ENCODE measurements at places on chromosomes 2 and 18.

DNA sequence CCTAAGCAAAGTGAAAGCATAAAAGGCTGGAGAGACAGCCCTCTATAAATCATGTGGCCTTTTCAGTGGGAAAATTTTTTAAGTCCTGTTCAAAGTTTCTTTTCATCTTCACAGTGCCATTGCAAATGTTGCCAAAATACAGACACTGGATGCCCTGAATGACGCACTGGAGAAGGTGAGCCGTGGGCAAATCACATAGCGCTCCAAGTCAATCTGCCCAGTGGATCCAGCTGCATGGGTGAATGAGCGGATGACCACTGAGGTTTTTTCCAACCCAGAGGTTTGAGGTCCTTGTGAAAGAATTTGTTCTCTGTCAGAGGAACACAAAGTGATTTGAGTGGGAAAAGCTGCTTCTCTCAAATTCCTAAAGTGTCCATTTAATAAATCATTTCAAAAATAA, 11.8 kb downstream of the DAPL1 start:
- no peak for DNase-seq

DNA sequence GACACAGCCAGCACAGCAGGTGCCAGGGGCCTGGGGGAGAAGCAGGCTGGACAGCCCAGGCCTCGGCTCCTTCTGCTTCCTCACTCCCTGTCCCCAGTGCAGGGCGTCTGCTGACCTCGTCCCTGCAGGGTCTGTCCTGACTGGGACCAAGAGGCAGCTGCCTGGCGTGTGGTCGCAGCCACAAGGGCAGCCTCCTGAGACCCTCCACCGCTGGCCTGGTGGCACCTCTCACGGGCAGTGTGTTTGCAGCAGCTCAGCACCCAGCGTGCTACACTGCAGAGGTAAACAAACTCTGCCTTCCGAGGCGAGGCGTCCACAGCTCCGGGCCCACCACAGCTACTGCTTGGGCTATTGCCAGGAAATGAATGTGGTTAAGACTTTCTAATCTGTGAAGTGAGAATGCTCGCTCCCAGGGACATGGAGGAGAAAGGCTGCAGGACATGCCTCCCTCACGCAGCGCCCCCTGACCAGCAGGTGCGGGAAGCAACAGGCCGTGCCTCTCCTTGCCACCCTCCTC, 46.1 kb upstream of the HPCAL1 start:
- DNase-seq = no peak

- DNase-seq = no peak
Observed at GRCh38 chr2:43540021-43540779, 55.6 kb downstream of the THADA start.

GRCh38 chr2:176826984-176827668, 385.5 kb upstream of the HNRNPA3 start:
- peak; percentile 63 for DNase-seq

DNA sequence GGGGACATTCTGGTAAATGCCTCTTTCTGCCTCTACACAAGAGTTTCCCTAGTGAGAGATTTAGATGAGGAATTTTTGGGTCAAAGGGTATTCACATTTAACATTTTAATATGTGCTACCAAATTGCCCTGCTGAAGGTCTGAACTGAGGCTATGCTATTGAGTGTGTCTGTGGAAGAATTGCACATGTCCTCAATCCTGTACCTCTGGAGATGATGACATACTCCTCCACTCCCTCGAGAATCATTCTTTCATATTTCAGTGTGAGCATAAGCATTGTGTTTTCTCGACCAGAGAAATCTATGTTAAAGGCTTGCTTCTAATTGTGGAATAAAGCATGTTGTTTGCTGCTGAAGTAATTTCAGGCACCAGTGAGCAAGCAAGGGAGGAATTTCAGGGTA, 110.5 kb downstream of the TSN start:
- no peak for DNase-seq

DNA sequence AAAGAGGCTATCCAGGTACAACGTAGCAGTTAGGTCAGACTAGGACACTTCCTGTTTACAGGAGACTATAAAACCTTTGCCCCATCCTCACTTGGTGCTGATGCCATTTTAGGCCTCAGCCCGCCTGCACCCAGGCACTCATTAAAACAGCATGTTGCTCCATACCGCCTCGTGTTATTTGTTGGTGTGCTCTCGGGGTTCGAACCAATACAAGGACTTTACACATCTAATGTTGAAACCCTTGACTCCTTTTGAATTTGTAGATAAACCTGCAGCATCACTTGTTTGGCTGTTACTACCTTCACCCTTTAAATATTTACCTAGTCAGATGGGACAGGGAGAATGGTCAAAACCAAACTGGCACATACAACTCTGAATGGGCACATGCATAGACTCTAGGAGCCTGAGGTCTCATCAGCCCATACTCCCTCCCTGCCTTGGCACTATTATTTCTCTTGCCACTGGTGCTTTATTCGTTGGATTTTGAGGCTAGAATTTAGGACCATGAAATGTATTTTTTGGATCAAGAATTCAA, 40.9 kb upstream of the CHST9 start:
- no peak for DNase-seq

DNA sequence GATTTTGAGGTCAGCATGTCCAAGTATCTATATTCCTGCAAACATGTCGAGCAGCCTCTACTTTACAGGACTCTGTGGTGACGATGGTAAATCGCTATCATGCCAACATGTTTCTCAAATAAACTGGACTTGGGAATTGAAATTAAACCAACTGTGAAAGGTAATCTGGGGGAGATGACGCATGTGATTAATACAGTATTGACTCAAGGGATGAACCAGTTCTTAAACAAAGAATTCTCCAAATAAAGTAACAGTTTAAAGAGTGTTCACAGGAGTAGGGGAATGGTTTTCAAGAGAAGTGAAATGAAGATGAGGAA, 54.3 kb downstream of the THUMPD2 start:
- DNase-seq = no peak

DNA sequence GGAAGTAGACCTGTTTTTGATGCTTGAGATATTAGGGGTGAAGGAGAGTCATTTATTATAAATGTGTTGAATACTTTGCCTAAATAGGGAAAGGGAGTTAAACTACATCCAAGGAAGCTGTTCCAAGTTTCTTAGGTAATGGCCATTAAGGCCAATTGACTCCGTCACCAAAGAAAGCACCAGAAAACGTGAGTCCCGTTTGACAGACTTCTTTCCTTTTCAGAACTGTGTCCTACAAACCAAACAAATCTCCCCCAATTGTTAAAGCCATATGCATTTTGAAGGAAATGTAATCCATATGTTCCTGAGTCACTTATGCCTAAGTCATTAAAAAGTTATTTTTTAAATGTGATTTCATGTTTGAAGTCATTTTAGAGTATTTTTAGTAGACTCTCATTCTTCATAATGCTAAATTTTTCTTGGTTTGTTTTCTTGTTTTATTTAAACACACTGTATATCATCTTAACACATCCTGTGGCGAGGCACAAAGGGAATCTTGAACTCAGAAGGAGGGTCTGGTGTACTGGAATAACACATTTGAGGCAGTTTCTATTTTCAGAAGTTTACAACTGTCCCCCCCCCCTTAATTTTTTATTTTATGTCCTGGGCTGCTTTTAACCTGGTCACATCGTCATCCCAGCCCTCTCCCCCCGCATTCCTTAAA, 133.7 kb downstream of the RHBDD1 start:
- DNase-seq = no peak

- no peak for DNase-seq
Observed at GRCh38 chr2:65504201-65504600, 71.8 kb upstream of the SPRED2 start.

- no peak for DNase-seq
Observed at GRCh38 chr2:156565066-156565710, 129.0 kb downstream of the GPD2 start.

GRCh38 chr2:238518821-238519186, 92.1 kb downstream of the ASB1 start:
- DNase-seq = peak; percentile 43

GRCh38 chr2:76009484-76009883, 298.8 kb upstream of the GCFC2 start:
- DNase-seq = no peak

- no peak for DNase-seq
Observed at GRCh38 chr2:157480182-157480961, 36.5 kb upstream of the CYTIP start.

DNA sequence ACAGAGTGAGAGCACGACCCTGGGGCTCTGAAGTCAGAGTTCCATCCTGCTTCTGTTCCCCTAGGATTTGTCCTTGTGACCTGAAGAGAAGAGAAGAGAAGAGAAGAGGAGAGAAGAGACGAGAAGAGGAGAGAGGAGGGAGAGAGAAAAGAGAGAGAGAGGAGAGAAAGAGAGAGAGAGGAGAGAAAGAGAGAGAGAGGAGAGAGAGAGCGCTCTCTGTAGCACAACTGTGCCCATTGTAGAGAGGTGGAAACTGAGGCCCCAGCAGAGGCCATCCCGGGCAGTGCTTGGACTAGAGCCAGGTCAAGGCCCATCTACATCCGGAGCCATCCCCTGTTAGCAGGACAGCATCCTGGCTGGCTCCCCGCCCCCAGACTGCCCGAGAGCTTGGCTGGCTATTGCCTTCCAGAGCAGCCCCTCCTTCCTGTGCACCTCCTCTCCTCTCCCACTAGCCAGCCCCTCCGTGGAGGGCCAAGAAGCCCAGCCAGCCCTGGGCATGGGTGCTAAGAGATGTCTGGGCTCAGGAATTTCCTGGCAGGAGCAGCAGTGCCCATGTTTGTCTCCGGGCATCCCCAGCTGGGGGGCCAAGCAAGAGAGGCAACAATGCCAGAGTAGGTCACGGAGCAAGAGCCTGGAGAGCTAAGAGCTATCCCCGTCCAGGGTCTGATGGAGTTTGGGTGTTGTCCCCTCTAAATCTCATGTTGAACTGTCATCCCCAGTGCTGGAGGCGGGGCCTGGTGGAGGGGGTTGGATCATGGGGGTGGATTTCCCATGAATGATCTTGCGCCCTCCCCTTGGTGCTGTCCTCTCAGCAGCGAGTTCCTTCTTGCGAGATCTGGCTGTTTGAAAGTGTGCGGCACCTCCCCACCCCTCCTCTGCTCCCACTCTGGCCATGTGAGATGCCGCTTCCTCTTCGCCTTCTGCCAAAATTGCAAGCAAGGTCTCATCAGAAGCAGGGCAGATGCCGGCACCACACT, 18.2 kb upstream of the GPR55 start:
- DNase-seq = no peak

- no peak for DNase-seq
Observed at GRCh38 chr2:142827170-142827569, 50.3 kb upstream of the KYNU start.

DNA sequence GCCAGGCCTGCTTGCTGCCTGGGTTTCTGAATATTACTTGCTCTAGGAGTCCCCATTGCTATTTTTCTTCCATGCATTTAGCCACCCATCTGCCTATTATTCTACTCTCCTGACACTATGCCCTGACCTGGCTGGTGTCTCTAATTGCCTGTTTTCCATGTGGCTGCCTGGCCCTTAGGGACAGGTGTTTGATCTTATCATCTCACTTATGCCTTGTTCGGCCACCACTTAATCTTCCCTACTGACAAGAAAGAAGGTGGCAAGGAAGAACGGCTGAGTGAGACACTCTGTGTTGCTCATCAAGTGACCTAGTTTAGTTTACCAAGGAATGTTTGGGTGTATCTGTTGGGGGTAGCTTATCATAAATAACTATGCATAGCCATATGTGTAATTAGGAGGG, 50.4 kb upstream of the RAPH1 start:
- no peak for DNase-seq

- no peak for DNase-seq
Observed at GRCh38 chr2:21228041-21228895, 104.5 kb downstream of the TDRD15 start.

DNA sequence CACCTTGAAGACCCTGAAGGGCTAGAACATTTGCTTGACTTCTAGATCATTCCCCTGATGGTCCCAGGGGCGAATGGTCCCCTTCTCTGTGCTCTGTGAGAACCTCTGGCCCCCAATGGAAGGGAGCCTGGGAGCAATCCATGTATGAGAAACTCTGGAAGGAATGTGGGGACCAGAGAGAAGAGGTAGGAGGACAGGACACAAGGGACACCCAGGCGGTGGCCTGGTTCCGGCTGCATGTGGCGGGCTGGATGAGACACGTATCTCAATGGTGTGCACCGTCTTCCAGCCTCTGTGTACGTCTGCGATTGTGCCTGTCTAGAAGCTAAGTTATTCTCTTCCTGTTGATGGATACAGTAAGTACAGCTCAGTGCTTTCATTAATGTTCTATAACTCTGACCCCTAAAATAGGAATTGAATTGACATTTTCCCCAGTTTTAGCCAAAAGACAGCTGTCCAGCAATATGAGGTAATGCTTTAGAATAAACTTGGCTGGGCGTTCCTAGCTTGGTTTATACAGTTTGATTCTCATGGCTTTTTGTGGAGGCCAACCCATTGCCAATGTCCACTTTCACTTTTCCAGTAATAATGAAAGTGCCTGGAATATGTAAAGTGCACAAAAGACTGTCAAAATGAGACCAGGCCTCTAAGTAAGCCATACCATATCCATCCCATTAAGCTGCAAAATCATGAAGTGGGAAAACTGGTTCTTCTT, 30.1 kb upstream of the COPS8 start:
- DNase-seq = no peak

GRCh38 chr18:62938006-62938405, 222.7 kb downstream of the PHLPP1 start:
- DNase-seq = no peak
